Left renal cortex interstitium (tissue), 4 donors: ENCODE measurements at places on chromosomes 1 and 21. TPM values are rescaled to one million over a fixed set of nuclear protein-coding genes. Genes with fewer than 3 reads are reported as not detected.

Gene TPTE
- not detected for polyA plus RNA-seq

Gene AVPR1B
- polyA plus RNA-seq: 0.85 TPM

- no peak for DNase-seq
Observed at GRCh38 chr1:9835758-9836631, 12.2 kb upstream of the CLSTN1 start.

GRCh38 chr1:202274611-202275010 is 67.1 kb downstream of the UBE2T start:
- DNase-seq: no peak

Gene B3GALT5
- 2.2 TPM for polyA plus RNA-seq

DNA sequence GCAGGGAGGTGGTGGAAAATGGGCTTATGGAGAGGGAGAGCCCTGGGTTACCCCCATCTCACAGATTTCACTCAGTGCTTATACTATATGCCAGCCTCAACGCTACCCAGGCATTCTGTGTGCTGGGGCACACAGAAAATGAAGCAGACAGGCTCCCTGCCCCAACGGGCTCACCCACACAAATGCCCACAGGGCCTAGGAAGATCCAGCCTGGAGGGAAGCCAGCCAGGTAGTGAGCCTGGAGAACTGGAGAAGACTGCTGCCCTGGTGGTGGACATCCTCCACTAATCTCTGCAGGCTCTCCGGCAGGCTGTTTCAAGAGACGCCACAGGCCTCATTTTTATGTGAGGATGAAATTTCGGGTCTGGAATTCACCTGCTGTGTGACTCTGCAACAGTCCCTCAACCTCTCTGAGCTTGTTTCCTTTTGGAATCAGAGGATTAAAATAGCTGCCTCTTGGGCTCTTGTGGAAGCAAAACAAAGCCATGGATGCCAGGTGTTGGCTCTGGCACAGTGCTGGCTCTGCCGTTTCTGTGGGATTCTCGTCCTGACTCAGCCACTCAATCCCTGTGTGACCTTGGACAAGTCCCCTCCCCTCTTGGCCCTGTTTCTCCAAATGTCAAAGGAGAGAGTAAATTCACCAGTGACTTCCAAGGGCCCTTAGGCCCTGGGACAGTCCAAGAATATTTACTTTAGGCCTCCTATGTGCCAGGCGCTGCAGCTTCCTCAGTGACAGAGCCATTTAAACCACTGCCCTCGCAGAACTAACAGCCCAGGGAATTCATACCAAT is 3.6 kb downstream of the PAQR7 start:
- DNase-seq: no peak

GRCh38 chr1:100265562-100265930 is 470 bp upstream of the RTCA start:
- DNase-seq: no peak

Gene ST6GALNAC5
- polyA plus RNA-seq: 4.5 TPM

Gene LEMD1
- polyA plus RNA-seq: 2.6 TPM
